Epithelial cell of esophagus (primary cell): ENCODE measurements at places on chromosomes 6 and 20.

DNA sequence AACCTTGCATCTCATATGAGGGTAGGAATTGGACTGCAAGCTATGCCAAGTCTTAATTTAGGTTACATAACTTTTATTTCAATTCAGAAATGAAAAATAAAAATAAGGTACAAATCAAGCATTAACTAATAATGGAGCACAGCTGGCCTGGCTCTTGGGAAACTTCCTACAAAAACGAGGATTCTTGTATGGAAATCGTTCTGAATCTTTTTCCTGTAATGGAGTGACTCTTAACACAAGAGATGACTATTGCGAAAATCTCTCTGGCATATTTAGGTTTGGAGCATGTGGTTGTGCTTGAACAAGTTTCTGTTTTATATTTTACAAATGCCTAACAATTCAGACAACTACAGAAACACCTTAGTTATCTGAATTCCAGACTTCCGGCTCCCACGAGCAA lies 34.0 kb upstream of the PI16 start:
- DNase-seq = no peak

DNA sequence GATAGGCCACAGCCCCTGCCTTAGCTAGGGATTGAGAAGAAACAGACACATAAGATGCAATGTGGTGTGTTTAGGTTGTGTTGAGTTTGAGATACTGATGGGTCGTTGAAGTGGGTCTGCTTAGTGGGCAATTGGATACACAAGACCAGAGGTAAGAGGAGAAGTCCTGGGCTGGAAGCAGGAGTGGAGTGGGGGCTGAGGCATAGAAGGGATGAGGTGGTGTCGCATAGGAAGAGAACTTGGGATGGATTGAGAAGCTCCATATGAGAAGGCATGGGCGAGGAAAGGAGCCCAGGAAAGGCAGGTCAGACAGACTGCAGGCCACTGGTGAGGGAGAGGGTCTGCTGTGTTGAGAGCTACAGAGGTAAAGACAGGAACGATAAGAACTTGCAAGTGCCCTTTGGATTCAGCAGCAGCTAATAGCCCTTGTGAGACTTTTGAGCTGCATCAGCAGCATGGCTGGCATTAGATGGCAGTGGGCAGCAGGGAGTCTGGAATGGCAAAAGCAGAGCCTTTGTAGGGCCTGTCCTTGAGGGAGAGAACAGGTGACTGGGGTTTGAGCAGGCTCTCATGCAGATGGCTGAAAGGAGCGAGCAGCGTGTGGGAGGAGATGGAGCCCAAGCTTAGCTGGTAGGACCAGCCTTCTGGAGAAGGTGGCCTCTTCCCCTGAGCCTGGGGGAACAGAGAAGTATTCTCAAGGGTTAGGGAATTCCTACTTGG lies 33.2 kb downstream of the PLCG1 start:
- no peak for DNase-seq

DNA sequence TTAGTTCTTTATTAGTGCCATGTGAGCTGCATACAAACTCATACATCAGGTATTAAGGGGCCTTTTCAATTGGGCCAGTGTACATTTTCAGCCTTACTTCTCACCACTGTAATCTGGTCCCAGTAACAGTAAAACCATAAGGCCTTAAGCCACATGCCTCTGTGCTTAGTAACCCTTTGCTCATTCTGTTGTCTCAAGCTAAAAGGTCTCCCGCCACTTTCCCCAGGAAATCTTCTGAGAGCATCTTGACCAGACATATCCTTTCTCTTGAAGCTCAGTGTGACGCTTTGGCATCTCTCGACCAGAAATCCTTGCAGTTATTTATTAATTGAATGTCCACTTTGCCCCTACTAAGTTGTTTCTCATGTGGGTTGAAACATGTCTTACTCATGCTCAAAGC lies 68.0 kb downstream of the CYP39A1 start:
- DNase-seq = no peak

DNA sequence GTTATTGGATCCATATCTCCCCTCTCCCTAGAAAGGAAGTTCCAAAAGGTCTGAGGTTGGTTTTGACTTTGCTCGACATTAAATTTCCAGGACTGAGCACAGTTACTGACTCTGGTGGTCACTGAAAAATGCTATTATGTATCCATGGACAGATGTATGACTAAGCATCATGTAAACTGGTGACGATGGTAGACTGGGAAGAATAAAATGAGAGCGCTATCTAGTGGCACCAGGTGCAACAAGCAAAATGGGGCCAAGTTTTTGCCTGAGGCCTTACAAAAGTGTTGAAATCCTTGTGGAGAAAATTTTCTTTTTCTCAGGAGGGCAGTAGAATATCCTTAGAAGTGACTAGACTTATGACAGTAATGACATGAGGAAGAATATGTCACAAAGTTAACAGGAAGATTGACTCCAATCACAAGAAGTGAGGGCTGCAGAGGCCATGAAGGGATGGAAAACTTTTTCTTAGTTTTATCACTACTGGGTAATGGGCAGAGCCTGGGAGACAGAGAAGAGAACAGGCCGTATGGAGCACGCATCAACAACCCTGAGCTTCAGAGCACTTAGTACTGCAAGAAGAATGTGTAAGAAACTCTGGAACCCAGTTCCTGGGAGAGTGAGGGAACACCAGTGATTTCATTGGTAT lies 88.9 kb upstream of the ELOVL5 start:
- peak; percentile 81 for DNase-seq

GRCh38 chr6:118935978-118936703 lies 1.2 kb upstream of the MCM9 start:
- DNase-seq = no peak

GRCh38 chr6:155595284-155595683 lies 139.6 kb upstream of the NOX3 start:
- DNase-seq = no peak

DNA sequence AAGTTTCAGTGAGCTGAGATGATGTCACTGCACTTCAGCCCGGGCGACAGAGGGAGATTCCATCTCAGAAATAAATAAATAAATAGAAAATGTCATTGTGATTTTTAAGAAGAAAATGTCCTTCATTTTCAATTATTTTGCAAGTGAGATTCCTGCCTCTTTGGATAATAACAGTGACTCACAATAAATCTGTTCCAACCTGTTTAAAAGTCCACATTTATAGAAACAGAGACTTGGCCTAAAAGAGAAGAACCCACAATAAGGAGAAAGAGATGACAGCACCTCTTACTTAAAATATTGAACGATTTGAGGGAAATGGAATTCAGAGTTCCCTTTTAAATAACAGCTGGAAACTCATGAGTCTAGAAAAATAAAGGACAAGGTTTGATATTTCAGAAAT lies 373.4 kb upstream of the NOX3 start:
- DNase-seq = peak; percentile 63

- peak; percentile 61 for DNase-seq
Observed at GRCh38 chr6:128507337-128508310, 12.8 kb downstream of the PTPRK start.

GRCh38 chr20:10671221-10671918 lies 2.4 kb downstream of the JAG1 start:
- DNase-seq = peak; percentile 92

- peak; percentile 73 for DNase-seq
Observed at GRCh38 chr20:34579979-34580940, 21.7 kb downstream of the MAP1LC3A start.

DNA sequence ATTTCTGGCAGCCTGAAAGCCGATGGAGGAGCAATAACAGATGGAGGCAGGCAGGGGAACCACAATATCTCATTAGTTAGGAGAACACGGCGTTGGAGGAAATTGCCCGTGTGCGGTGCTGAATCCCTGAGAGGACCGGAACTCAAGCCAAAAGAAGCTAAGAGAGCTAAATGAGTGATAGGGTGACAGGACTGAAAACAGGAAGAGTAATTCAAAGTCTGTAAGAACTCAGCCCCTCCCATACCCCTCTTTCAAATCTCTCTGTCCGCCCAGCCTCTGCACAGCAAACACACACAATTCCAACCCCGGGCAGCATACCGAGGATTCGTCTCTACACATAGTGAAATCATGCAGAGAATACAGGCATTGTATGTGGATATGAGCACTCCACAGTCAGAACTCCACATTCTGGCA lies 2.6 kb upstream of the IPCEF1 start:
- no peak for DNase-seq

- DNase-seq = peak; percentile 100
Observed at GRCh38 chr6:79313254-79313653, 78.8 kb upstream of the HMGN3 start.

GRCh38 chr6:152750694-152751093 lies at the start of gene VIP:
VIP (plus strand) TSS chr6:152750797; CDS start chr6:152752178, 1,381 bp downstream.
- peak; percentile 66 for DNase-seq

DNA sequence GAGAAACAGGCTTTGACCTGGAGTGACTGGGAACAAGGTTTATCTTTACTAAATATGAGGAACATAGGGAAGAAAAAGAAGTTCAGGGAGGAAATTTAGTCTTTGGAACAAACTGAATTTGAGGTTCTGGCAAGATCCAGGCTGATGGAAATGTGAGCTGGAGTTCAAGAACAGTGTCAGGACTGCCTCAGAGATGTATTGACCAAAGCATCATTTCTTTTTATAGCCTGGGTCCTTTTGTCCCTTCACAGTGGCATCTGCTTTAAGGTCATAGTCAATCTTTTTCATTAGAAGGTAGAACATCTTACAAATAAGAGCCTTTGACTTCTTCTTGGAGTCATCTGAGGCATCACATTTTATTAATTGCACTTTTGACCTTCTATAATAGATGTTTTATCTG lies 326.5 kb upstream of the QKI start:
- DNase-seq = no peak
